NCI-H1105 treated with DMSO at 0.1 percent for 48 hours (cell line): ENCODE measurements at places on chromosomes 5 and 9.

- DNase-seq = no peak
Observed at GRCh38 chr9:113892861-113893491, 16.9 kb downstream of the ZNF618 start.

GRCh38 chr9:90774682-90775081, 26.9 kb upstream of the SYK start:
- peak; percentile 16 for DNase-seq

DNA sequence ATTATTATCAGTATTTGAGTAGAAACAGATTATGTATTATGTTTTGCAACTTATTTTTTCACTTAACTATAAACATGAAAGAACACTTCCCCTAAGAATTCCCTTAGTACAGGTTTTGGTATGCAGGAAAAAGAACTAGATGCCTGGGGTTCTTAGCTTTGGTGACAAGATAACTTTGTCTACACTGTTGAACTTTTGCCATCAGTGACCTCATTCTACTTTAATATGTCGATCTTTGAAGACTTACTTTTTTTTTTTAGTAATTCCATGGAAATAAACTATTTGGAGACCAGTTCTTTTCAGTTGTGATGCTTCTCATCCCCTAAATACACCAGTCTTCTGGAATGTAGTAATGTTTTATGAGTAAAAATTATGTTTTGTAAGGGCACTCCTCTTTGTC, 34.3 kb downstream of the ZNF462 start:
- no peak for DNase-seq

DNA sequence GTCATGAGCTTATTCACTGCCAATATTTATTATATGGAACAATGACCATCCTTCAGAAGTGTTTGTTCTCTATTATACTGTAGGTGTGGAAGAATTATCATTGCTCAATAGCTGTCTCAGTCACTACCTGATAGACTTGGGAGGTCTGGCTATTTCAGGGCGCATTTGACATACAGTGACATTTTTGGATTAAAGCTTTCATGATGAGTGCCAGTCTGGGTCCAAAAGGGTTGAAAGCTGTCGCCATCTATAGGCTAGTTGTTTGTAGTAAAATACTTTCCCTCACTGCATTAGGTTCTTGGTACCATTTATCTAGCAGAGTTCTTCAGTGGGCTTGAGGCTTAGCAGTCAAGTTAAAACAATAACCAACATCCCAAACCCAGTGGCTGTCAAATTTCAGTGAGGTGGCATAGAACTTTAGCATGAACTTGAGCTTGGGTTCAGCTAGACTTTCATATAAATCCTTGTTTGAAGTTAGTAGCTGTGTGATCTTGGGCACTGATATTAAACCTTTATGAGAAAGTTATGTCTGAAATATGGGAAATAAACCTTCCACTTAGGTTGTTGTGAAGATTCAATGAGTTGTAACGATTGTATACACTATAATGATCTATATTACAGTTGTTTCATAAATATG, 110.5 kb upstream of the CDKN2B start:
- DNase-seq = peak; percentile 10

DNA sequence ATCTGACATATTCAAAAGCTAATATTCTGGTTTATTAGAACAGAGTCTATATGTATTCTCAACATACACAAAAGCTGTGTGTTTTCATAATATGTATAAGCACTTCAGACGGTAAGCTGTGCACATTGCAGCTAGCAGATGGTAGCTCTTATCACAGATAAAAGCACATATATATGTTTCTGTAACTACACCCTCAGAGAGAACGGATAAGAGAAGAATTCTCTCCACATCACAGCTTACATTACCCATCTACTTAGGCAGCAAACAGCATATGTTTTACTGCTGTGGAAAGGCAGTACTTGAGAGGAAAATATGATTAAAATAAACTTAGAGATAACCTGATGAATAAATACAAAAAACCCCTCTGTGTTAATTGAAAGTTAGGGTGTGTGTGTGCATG, 450.9 kb upstream of the ZNF608 start:
- peak; percentile 12 for DNase-seq

GRCh38 chr5:138668451-138669380, 84.5 kb upstream of the CTNNA1 start:
- no peak for DNase-seq

GRCh38 chr9:132216861-132217619, 55.2 kb downstream of the NTNG2 start:
- DNase-seq = no peak

- DNase-seq = no peak
Observed at GRCh38 chr5:156481741-156482140, 154.8 kb downstream of the SGCD start.

GRCh38 chr5:108730617-108731340, 16.9 kb upstream of the FER start:
- DNase-seq = no peak

- no peak for DNase-seq
Observed at GRCh38 chr5:118888556-118888955, 99.8 kb downstream of the DTWD2 start.

DNA sequence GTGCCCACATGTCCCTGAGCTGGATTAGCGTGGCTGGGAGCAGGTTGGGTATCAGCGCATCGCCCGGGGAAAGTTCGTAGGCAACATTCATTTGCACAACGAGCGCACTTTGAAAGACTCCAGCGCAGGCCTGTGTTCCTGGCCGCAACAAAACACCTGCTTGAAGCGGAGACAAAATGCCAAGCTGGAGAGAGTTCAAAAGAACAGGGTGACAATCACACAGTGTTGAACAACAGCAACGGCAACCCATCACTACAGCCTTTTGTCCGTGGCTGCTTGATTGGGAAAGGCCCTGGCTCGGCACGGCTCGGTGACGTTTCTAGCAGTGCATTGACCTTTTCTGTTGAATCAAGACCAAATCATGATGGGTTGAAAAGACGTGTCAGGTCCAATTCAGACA, 336.3 kb downstream of the IRX1 start:
- DNase-seq = no peak

DNA sequence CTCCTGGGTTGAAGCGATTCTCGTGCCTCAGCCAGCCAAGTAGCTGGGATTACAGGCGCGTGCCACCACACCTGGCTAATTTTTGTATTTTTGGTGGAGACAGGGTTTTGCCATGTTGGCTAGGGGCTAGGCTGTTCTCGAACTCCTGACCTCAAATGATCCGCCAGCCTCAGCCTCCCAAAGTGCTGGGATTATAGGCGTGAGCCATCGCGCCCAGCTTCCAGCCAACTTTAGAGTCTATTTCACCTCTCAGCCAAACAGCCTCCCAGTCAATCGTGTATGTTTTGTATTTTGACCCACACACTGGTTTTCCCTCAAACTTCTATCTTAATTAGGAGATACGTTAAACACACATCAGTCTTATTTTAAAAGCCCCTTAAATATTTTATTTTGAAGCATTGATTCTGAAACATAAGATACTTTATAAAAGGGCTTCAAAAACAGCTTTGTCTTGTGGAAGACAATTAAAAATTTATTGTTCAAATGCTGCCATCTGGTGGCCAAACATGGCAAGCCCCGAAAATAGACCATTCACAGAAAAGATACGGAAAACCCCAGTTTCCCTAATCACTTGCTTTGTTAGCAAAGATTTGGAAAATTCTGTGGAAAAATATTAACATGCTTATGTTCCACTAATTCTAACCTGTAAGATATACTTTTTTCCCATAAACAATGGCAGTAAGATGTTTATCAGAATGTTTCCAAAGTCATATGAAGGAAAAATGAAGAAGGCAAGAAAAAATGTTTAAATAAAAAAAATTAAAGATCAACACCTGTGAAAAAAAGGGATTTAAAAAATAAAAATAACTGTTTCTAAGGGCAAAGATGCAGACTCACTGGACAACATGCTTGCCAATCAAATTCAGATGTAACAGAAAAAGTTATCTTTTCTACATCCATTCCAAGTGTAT, 33.1 kb downstream of the APTX start:
- DNase-seq = peak; percentile 29

- no peak for DNase-seq
Observed at GRCh38 chr5:16885635-16886365, 50.3 kb downstream of the MYO10 start.

- no peak for DNase-seq
Observed at GRCh38 chr9:70195456-70195855, 63.3 kb upstream of the SMC5 start.

GRCh38 chr5:104736073-104736472, 1173.5 kb upstream of the NUDT12 start:
- DNase-seq = no peak

DNA sequence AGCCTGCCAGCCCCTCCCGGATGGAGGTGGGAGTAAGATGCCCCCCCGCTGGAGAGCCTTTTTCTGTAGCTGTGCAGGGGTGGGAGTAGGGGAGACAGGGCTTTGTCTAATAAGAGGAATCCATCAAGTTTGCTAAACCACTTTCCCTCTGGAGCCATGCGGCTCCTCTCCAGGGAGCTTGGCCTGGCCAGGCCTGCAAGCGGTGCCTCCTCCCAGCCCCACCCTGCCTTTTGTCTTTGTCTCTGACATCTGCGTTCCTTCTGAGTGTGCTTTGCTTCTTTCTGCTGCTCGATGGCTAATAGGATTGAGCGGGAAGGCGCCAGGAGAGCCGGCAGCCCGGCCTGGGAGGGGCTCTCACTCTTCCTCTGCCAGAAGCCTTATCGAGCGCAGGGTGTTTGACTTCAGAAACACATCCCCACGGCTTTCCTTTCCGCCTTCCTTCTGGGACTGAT, 26.7 kb upstream of the FCN1 start:
- DNase-seq = no peak

GRCh38 chr5:123438902-123439301, 15.7 kb upstream of the CEP120 start:
- peak; percentile 7 for DNase-seq

GRCh38 chr5:172593721-172594235, 47.3 kb upstream of the NEURL1B start:
- DNase-seq = no peak

DNA sequence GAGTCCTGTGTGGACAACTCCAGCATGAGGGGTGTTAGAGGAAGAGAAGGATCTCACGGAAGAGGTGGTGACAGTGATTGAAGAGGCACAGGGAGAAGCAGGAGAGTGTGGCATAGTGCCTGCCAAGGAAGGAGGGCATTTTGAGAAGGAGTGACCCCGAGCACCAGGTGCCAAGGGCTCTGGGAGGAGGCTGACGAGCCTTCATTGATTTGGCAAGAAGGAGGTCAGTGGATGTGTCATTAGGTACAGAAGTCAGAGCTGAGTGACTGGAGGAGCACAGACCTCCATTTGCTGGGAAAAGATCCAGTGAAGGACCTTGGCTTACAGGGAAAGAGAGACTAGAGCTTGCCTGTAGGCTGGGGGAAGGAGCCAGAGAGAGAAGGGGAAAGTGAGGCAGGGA, 70.3 kb upstream of the ANGPTL2 start:
- no peak for DNase-seq

DNA sequence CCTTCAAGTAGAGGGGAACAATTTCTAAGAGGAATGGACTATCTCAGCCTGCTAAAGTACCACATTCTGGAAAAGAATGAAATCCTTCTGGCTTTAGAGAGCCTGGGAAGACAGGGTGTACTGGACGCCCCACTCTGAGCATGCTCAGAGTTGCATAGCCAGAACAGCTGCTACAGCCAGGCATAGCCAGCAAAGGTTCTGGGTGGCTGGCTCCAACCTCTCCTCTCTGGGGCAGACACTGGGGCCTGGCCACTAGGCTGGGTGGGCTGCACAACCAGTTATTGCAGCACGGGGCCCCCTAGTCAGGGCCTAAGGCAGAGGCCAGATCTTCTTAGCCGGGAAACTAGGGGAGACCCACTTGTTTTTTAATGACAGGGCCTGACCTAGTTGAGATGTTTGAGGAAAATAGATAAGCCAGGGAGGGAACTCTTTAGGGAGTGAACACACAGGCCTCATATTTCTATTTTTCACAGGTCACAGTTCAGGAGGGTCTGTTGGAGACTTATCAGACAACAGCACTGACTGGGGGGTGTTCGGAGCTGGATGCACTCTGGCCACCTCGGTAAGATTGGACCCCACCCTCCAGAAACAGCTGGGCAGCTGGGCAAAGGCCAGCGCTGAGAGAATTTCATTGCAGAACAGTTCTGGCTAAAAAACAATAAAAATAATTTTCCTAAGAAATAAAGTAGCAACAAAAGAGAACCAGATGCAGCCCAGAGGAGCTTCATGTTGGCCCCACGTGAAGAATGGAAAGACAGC, 142.9 kb downstream of the LPAR1 start:
- no peak for DNase-seq

- DNase-seq = no peak
Observed at GRCh38 chr9:14752871-14753270, 30.3 kb upstream of the CER1 start.

GRCh38 chr9:14962193-14962882, 52.1 kb upstream of the FREM1 start:
- DNase-seq = no peak
